ENCODE measurements at places on chromosomes 5 and 9. TPM values are rescaled to one million over a fixed set of nuclear protein-coding genes. Genes with fewer than 3 reads are reported as not detected.

- no peak for DNase-seq
- no peaks in the 10 kb centered on the region for H3K4me1 ChIP-seq
- H3K4me3 ChIP-seq: no peak overlapping the region
- H3K36me3 ChIP-seq: no peaks in the 10 kb centered on the region
- H3K27ac ChIP-seq: no peak overlapping the region
- H3K27me3 ChIP-seq: no peaks in the 10 kb centered on the region
Observed at GRCh38 chr9:104836235-104836634, 72.3 kb downstream of the NIPSNAP3B start.

- no peaks in the 10 kb centered on the region for H3K27me3 ChIP-seq
- H3K36me3 ChIP-seq: no peaks in the 10 kb centered on the region
Observed at GRCh38 chr9:94881454-94881853, 155.0 kb downstream of the AOPEP start.

- H3K4me3 ChIP-seq: no peak overlapping the region
- no peak for DNase-seq
- H3K27me3 ChIP-seq: no peaks in the 10 kb centered on the region
- no peaks in the 10 kb centered on the region for H3K36me3 ChIP-seq
- H3K4me1 ChIP-seq: no peaks in the 10 kb centered on the region
- no peak overlapping the region for H3K27ac ChIP-seq
Observed at GRCh38 chr9:110207071-110207641, 803 bp downstream of the C9orf152 start.

- no peak for DNase-seq
- peaks cover 26% of the 10 kb centered on the region for H3K27me3 ChIP-seq
- no peak overlapping the region for H3K27ac ChIP-seq
- peaks cover 17% of the 10 kb centered on the region for H3K4me1 ChIP-seq
- H3K4me3 ChIP-seq: no peak overlapping the region
Observed at GRCh38 chr5:55222092-55222984, 4.8 kb downstream of the MCIDAS start.

NRARP gene
- total RNA-seq: 0.29 TPM

SLC28A3 gene
- not detected for total RNA-seq

LCN12 gene
- 43.2 TPM for total RNA-seq
